Stimulated activated naive CD8-positive, alpha-beta T cell treated with anti-CD3 and anti-CD28 coated beads, Interleukin-15, Interleukin-2, amounts not matched to agents 100 U/mL and 50 U/mL, for 24 hours (primary cell): ENCODE measurements at places on chromosomes 5 and 9.

DNA sequence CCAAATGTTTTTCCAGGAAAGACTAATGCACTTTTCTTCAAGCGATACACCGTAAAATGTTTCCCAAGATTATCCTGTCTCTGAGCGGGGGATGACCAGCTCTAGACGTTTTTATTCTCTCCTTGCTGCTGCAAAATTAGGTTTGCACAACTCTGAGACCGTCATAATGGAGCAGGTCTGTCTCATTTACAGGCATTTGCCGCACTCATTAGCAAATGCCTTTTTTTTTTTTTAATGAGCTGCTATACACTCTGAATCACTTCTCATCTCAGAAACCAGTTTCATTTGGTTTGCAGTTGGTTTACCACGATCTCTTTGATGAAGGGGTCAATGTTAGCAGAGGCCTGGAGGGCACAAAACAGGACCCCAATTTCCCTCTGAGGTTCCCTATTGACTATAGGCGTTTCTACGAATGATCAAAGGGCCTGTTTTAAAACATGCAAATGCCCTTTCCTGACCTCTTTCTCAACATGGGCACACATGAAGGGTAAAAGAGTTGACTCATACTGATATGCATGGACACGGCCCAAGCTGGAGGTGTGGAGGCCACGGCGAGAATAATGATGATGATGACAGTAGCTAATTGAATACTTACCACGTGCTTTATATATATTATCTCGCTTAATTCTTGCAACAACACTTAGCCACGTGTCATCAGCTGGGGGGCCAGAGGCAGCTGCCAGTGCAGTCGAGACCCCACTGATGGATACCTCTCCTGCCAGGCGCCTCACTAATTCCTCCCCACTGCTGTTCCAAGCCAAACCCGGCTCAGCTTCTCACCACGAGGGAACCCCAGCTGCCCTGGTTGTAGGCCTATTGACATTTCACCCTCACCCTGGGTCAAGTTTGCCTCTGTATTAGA lies 89.9 kb upstream of the PTCH1 start:
- DNase-seq, result no peak

- DNase-seq, result no peak
These were observed 18.6 kb downstream of the MLLT3 start for GRCh38 chr9:20603524-20604268.

GRCh38 chr9:135809166-135809565 lies 98.2 kb downstream of the CAMSAP1 start:
- no peak for DNase-seq

DNA sequence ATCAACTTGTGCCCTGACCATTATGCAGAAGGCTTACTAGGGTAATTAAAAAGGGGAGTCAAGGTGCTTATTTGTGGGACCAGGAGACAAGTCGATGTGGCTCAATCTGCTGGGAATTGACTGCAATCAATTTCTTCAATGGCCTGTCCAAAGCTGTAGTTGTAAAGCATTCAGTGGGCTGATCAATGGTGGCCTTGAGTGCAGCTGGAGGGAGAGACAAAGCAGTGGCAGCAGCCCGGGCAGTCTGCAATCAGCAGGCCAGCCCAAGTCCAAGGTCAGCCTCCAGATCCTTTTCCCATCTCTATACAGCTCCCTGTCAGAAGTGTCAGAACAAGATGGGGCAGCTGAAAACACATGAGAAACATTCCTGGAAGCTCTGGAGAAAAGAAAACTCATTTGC lies 51.0 kb upstream of the BRINP1 start:
- DNase-seq, result no peak

- DNase-seq, result no peak
These were observed 28.6 kb upstream of the CTNNA1 start for GRCh38 chr5:138724470-138725146.

DNA sequence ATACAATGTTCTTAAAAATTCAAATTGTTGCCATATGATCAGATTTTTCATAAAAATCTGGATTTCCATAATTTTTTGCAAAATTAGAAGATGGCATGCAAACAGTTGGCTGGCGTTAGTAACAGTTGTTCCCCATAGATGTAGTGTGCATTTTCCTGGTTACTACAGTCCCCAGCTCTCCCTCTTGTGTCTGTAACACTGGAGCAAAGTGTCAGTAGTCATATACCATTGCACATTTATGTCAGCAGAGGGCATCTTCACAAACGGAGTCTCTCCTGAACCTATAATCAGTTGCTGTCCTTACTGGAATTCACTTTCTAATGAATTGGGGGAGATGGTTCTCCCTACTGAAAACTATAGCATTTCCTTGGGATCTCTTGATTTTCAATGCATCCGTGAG lies 44.7 kb upstream of the DMAC1 start:
- no peak for DNase-seq
